ENCODE measurements at places on chromosomes 2 and 18. TPM values are rescaled to one million over a fixed set of nuclear protein-coding genes. Genes with fewer than 3 reads are reported as not detected.

Gene THADA
- total RNA-seq: 35.3 TPM

DNA sequence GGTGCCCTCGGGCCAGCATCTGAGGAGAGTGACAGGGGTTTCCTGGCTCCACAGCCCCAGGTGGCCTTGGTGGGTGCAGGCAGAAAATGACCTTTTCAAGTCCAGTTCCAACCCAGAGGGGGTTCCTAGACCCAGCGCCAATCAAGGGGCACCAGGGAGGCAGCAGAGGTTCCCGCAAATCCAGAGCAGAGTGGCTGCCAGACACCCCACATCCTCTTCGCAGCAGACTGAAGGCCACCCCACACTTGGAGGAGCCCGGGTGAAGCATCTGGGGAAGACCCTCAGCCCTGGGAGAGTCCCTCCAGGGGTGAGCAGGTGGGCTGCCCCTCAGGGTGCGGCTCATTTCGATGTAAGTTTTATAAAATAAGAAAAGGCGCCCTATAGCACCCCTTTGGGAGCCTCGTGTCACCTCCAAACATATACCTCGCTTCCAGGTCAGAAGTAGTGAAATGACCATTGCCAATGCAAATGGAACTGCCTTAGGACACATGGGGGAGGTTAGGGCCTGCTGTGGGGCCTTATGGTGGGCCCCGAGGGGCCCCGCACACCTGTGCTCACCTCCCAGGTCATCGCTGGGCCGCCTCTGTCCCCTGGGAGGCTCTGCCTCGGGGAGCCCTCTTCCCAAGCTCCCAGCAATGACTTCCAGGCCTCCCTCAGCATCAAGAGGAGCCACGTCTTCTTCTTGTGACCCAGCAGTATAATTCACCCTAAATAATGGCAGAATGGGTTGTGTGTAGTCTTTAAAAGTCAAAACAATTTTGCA lies 11.0 kb downstream of the RTP5 start:
- DNase-seq: no peak

GRCh38 chr2:213187386-213187785 lies 36.0 kb upstream of the IKZF2 start:
- no peak for DNase-seq

- DNase-seq: no peak
These were observed 1.1 kb downstream of the BIN1 start for GRCh38 chr2:127105656-127106456.

- DNase-seq: no peak
These were observed 187.8 kb upstream of the TNP1 start for GRCh38 chr2:217047631-217048030.

GRCh38 chr2:164115806-164116205 lies 380.0 kb upstream of the FIGN start:
- no peak for DNase-seq

DNA sequence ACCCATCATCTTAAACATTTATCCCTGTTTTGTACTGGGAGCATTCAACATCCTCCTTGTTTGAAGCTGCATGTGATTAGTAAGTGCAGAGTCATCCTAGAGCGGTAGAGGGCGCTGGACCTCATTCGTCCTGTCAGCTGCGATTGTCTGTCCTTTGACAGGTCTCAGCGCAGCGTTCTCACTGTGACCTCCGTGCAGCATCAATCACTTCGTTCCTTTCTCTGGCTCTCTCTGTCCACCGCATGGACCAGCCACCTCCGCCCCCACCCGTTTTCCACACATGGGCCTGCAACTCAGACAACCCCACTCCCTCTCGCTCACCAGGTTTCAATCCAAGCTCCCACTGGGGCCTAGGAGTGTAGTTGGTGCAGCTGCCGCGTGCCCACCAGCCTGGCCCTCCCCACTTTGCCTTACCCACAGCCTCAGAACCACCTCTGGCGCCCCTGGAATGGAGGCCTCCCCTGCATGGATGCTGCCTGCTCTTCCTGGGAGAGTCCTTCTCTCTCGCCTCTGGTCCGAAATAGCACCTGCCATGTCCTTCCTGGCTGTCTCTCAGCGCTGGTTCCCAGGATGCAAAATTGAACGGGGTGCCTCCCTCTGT lies 90.5 kb downstream of the NDUFA10 start:
- DNase-seq: peak; percentile 80
